ENCODE measurements at places on chromosomes 7 and 10. TPM values are rescaled to one million over a fixed set of nuclear protein-coding genes. Genes with fewer than 3 reads are reported as not detected.

HABP2 gene
- polyA plus RNA-seq: 0.12 TPM

XRCC2 gene
- polyA plus RNA-seq: 3.8 TPM

FIS1 gene
- 101 TPM for polyA plus RNA-seq

MALRD1 gene
- 5.7 TPM for polyA plus RNA-seq

GPR85 gene
- not detected for polyA plus RNA-seq

FLNC gene
- 0.01 TPM for polyA plus RNA-seq

DMTF1 gene
- polyA plus RNA-seq: 132 TPM

ATOH7 gene
- polyA plus RNA-seq: not detected

PPP1R17 gene
- not detected for polyA plus RNA-seq

DNA sequence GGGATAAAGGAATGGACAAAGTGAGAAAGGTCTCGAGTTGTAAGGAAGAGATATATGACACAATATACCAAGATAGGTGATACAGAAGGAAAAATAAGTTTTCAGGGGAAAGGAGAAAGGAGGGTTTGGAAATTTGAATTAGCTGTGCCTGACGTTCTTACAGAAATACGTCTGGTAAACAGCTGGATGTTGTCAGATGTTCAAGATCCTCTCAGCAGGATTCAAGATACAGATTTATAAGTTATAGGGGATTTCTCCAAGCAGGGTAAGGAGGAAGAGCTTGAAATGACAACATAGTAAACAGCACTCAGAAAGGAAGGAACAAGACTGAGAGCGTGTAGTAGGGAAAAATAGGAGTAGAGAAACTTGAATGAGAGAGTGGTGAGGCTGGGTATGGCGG lies 1184.1 kb downstream of the TYW1 start:
- no peak for DNase-seq

- DNase-seq: no peak
Measured at GRCh38 chr7:19294619-19295018, 149.4 kb upstream of the FERD3L start.

GRCh38 chr10:86706401-86706841 lies 38.1 kb downstream of the LDB3 start:
- no peak for DNase-seq

- no peak for DNase-seq
Measured at GRCh38 chr7:156279635-156280034, 360.9 kb upstream of the RNF32 start.

DNA sequence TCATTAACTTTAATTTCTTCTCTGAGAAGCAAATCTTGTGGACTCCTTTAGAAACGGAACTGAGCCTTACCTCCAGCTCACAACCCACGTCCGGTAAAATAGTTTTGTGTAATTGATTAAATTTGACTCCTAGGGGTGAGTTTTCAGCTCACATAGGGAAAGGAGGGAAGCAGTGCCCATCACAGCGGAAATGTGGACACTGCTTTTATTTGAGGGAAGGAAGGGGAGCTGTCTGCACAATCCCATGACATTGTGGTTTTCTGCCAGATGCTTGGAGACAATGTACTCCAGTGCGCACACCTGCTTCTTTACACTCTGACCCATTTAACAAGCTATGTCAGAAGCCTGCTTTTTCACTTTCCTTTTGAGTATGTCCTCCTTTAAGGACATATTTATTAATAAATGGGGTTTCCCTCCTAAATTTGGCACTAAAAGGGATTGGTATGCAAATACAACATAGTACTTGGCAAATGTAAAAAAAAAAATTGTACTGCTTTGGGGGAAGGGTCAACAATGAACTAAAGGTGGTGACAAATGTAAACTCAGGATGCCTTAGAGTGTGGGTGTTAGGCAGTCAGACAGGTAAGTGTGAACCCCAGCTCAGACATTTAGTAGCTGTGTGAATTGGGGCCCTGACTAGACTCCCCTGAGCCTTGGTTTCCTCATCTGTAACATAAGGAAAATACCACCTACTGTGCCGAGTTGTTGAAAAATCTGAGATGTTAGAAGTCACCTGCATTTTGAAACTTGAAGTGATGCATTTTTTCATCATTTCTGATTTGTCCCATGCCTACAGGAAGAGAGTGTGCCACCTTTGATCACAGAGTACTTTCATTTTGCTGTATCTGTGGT lies 90.2 kb upstream of the KLF6 start:
- DNase-seq: no peak

DNA sequence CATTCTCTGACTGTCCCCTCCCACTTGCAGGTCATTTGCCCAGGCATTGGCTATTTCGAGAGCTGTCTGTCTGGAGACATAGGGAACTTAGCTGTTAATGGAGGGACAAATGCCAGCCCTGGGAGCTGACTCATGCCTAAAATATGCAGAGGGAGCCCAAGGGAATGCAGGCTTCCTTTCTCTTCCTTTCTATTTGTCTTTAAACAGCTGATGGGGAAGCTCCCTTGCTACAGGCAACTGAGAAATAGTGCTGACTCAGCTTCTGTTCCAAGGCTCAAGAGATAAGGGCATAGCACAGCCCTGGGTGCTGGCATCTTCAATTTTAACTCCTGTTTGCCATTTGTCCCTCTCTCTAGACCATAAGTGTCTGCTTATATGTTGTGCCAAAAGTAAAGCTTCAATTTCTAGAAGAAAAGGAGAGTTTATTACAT lies 82.7 kb upstream of the C1GALT1 start:
- peak; percentile 95 for DNase-seq

- DNase-seq: peak; percentile 16
Measured at GRCh38 chr10:90417029-90417428, 440.8 kb downstream of the HTR7 start.

DNA sequence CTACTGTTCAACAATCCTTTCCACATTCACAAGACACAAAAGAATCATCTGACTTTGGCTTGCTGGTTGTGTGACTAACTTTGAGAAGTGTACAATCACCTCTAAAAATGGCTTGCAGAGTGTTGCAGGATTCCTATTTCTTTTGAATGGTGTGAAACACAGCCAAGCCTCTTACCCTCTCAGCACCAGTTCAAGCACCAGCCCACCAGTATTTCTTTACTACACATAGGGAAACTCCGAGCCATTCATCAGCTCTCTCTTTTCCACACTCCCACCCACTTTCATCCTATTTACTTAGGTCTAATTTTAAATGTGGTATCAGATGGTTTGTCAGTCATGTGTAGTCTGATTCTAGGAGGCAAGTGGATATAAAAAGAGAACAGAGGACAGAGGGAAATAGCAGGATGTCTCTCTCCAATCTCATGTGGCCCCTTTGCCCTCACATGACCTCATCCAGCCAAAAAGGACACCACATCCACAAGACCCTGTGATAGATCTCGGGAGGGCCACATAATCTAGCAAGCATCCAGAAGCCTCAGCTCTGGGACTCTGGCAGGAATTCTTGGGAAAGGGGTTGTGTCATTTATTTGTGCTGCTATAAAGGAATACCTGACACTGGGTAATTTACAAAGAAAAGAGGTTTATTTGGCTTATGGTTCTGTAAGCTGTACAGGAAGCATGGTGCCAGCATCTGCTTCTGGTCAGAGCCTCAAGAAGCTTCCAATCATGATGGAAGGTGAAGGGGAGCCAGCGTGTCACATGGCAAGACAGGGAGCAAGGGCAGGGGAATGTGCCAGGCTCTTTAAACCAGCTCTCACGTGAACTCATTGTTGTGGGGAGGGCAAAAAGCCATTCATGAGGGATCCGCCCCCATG lies 66.8 kb upstream of the NEBL start:
- no peak for DNase-seq

GRCh38 chr7:157963526-157963925 lies 624.1 kb downstream of the PTPRN2 start:
- no peak for DNase-seq

- no peak for DNase-seq
Measured at GRCh38 chr10:88129013-88129412, 265.6 kb downstream of the PTEN start.

DNA sequence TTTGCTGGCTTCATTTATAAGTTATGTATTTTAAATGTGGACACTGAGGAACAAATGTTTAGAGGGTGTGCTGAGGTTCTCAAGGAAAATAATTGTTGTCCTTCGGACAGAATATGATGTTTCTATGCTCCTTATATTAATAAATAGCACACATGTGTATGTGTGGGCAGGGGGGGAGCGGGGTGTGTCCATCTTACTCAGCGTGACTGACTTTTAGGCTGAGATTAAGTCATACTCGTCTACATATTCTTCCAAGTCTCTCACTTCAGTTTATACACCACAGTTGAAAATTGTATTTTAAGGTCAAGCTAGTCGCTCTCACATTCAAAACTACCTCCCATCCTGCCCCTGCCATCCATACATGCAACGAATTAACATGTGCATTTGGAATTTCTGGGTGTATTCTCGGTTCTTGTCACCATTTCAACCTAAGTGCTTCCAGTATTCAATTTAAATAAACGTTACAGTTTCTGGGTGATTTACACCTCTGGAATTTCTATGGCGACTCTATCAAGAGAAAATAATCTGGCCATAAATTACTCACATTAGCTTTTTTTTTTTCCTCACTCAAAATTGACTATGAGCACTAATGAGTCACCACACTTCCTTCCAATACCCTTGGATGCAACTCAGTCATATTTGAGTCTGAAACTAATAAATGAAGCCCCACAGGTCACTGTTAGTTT lies 3.3 kb downstream of the PCDH15 start:
- DNase-seq: no peak

- no peak for DNase-seq
Measured at GRCh38 chr7:50210706-50211115, 93.8 kb upstream of the IKZF1 start.

- DNase-seq: peak; percentile 64
Measured at GRCh38 chr7:111735661-111736551, 173.6 kb upstream of the IMMP2L start.

DNA sequence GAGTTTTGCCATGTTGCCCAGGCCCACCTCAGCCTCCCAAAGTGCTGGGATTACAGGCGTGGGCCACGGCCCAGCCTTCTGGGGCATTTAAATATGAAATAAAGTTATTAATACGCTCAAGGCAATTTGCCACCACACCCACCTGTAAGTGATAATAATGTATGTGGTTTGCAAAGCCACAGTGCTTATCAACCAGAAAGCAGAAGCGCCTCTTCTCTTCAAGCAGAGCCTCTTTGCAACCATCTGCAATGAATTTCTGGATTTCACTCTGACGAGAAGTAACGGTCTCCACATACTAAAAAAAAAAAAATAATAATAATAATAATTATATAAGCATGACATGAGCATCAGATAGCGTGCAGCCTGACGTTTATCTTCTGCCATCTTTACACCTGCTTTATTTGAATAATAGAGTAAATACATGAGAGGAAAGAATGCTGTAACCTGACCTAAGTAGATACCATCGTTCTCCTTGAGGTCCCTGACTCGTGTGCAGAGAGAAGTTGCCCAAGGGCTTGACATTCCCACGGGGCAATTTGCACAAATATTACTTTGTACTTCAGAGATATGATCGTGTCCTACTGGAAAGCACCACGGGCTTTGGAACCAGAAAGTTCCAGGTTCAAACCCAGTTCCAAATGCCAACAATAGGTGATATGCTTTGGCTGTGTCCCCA lies 34.0 kb downstream of the BRI3 start:
- no peak for DNase-seq

GRCh38 chr7:156017431-156017830 lies 205.2 kb upstream of the SHH start:
- DNase-seq: no peak

GRCh38 chr7:10889266-10889898 lies 84.3 kb upstream of the PHF14 start:
- peak; percentile 46 for DNase-seq

DNA sequence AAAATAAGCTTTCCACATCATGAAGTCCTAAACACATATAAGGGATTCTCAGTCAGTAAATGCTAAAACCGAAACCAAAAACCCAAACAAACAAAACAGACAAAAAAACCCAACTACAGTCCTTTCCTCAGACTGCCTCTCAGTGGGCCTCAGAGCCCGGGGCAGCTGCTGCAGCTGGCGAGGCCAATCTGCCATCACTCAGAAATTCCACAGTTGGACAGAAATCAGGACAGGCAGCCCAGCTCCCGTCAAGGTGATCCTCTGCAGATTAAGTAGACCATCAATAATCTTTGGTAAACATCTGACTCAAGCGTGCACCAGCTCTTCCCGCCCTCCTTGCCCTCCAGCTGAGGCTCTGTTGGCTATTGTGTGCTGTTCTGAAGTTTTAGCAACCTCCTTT lies 142.2 kb downstream of the ATXN7L1 start:
- DNase-seq: peak; percentile 9

DNA sequence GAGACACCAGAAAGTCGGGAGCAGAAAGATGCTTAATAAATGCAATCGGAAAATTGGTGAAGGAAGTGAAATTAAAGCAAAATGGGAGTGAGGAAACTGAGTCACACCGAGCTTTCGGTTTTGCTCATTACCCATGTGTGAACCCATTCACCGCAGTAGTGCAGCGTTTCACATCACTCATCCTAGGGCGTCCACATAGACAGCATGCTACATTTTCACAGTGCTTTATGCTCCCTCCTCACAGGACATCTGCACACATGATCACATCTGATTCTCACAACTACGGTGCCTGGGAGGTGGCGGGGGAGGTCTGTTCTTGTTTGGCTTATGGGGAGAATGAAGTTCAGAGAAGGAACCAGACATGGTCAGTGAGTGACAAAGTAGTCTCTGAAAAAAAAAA lies 36.6 kb upstream of the ATP6V0A4 start:
- DNase-seq: no peak

GRCh38 chr10:101453791-101454718 lies 100.1 kb downstream of the BTRC start:
- DNase-seq: no peak

DNA sequence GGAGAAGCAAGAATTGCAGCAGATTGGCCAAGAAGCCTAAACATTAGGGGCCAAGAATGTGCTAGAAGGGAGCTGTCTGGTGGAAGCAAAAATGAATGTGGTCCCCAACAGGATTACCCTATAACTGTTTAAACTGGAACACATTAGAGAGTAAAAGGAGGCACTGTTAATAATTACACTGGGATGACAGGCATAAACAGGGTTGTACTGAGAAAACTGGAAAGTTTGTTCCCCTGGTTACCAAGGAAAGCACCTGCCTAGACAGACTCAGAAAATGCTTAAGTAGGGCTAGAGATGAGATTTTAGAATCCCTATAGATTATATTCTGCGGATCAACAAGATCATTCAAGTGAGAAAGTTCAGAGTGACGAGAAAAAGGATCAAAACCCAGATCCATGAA lies 100.8 kb downstream of the CTTNBP2 start:
- DNase-seq: no peak
